ENCODE measurements at places on chromosomes 12 and 14. TPM values are rescaled to one million over a fixed set of nuclear protein-coding genes. Genes with fewer than 3 reads are reported as not detected.
A peak's percentile ranks its signal among the peaks of the same experiment; 100 is the strongest.

- DNase-seq, result peak; percentile 97
Measured at GRCh38 chr12:131830335-131830913, 2.2 kb downstream of the MMP17 start.

DNA sequence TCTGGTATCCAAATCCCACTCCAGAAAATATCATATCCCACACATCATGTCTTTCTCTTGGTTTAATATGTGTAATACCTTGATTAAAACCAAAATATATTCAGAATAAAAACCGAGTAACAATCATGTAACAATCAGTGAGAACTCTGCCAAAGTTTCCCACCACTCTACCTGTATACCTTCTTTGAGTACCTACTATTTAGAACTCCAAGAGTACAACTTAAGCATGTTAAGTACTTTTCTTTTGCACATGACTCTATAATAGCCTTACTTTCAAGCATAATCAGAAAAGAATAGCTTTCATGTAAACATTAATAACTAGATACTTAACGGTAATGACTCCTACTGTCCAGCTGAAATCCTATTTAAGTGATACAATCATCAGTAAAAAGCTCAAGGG is 223.2 kb downstream of the MED13L start:
- DNase-seq, result no peak

DNA sequence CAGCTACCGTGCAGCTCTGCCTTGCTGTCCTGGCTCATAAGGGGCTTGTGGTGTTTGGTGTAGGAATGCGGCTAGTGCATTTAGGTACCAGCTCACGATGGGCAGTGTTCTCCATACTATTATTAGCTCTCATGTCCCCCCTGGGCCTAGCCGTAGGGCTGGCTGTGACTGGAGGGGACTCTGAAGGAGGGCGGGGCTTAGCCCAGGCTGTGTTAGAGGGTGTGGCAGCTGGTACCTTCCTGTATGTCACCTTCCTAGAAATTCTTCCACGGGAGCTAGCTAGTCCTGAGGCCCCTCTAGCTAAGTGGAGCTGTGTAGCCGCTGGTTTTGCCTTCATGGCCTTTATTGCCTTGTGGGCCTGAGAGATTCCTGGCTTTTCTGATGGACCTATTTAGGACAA is 2.1 kb downstream of the SLC39A2 start:
- DNase-seq, result no peak

Gene ALG10B
- 1.7 TPM for total RNA-seq

Gene KRT78
- total RNA-seq, result not detected

DNA sequence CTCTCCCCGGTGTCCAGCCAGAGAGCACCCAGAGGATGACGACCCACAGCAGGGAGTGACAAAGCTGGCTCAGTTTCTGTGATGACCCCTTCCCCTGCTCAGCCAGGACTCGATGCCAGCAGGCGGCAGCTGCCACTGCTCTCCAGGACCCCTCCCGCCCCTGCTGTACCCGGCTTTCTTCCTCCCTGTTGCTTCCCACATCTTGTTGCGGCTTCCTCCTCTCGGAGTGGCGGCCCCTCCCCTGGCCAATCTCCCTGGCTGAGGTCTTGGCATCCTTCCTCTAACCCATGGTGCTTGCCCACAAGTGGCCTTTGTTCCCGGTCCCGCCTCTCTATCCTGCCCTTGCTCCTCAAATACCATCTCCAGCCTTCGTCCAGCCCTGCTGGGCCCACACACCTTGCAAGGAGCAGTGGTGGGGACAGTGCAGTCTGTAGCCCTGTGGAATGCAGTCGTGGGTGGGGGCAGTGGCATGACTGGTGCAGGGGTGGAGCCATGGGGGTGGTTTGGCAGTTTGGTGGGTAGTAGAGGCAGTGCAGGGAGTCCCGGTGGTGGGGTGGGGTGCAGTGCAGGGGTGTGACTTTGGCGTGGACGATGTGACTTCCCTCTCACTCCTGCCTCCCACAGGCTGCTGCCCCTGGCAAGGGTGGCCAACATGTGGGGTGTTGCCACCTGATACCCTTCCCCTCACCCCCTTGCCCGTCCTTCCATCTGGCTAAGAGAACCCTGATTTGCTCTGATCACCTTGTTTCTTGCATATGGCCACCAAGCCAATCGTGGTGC is 16.3 kb upstream of the BEGAIN start:
- no peak for DNase-seq

DNA sequence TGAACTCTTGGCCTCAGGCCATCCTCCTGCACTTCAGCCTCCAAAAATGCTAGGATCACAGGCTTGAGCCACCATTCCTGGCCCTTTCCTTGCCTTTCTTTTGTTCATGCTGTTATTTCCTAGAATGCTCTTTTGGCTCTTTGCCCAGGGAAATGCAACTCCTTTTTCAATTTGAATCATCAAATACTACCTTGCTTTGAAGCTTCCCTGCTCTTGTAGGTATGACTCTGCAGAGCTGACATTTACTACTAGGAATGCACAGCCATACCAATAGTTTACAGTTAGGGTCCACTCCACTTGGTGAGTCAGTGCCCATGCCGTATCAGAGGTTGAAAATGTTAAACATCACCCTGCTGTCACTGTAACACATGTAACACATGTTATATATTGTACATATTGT is 107.0 kb upstream of the CRY1 start:
- DNase-seq, result peak; percentile 33

DNA sequence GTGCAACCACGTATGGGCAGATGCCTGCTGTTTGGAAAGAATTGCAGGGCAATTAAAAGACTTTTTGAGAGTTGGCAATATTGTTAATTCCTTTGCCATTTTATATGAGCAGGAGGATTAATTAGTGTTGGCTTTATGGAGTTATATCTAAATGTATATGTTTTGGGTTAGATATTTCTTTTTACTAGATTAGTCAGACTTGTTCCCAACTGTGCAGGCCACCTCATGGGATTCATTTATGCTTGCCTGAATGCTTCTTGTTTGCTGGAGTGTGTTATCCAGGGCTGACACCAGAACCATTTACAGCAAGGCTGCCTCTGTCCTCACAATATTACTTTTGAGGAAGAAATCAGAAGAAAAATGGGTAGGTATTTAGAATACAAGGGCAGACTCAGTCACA is 192.5 kb downstream of the KTN1 start:
- no peak for DNase-seq

Gene NKX2-8
- not detected for total RNA-seq

All from GM23248 (cell line).